ENCODE measurements at places on chromosomes 16 and 17. TPM values are rescaled to one million over a fixed set of nuclear protein-coding genes. Genes with fewer than 3 reads are reported as not detected.

- peak; percentile 90 for DNase-seq
These were observed 42.7 kb downstream of the GNA13 start for GRCh38 chr17:65013613-65014391.

SLC16A6 gene
- 0.34 TPM for total RNA-seq

DNA sequence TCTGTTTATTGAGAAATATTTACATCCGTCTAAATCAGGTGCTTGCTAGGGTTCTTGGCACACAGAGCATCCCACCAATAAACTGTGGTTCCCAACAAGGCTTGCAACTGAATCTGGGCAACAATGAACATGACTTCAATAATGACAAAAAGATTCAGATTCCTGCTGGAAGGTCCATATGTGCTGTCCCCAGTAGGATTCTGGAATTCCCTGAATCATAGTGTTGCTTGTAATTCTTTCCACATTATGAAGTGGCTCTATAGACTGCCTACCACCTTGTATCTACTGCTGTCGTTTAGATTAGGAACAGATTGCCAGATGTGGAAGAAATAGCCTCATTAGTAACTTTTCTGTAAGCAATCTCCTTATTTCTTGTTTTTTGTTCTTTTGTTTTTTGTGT is 265.9 kb downstream of the WWOX start:
- no peak for DNase-seq

DNA sequence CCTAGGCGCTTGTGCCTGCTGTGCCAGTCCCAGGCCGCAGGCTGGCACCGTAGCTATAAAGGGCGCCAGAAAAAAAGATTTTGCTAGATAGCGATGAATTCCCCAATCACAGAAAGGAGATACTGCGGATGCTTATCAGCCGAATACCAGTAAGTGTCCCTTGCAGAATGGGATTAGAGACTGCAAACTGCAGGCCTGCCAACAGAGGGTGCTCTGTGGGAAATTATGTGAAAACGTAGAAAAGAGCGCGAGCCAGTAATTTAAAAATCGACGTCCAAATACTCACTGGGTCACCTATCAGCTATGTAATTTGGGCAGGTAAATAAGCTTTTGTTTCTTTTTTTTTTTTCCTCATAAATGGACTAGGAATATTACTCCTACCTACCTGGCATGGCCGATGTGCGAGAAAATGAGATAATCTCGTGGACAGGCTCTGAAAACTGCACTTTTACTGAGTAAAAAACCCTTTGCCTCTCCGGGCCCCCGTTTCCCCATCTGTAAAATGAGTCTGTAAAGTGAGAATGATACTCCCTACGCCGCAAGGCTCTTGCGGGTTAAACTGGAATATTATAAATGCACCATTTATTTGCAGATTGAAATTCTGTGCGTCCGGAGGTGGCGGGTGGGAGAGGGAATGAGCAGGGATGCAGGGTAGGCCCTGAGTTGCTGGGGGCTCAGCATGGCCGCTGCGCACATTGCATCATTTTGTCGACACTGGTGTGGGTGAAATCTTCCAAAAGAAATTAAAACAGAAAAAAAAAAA is 1.2 kb upstream of the COG1 start:
- DNase-seq, result peak; percentile 31

DNA sequence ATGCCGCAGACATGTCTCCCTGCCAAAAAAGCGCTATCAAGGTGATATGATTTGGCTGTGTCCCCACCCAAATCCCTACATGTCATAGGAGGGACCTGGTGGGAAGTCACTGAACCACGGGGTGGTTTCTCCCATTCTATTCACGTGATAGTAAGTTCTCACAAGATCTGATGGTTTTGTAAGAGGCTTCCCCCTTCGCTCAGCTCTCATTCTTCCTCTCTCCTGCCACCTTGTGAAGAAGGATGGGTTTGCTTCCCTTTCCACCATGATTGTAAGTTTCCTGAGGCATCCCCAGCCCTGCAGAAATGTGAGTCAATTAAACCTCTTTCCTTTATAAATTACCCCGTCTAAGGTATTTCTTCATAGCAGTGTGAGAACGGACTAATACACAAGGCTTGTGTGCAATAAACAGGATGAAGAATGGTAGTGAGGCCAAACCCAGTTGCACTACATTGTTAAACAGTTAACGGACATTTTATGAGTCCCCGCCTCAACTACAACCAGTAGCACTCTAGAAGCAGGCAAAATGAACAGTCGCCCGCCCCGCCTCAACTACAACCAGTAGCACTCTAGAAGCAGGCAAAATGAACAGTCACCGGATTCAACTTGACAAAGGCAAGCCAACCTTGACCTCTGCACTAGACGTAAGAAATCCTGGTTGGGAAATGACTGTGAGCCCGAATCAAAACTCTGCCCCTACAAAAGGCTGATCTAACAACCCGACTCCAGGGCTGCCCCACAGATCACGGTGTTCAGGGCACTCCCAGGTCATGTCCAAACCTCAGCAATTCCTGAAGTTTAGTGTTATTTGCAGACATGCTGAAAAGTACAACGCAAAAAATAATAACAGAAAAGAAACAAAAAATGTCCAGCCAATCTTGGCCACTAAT is 26.3 kb downstream of the VPS53 start:
- no peak for DNase-seq

DNA sequence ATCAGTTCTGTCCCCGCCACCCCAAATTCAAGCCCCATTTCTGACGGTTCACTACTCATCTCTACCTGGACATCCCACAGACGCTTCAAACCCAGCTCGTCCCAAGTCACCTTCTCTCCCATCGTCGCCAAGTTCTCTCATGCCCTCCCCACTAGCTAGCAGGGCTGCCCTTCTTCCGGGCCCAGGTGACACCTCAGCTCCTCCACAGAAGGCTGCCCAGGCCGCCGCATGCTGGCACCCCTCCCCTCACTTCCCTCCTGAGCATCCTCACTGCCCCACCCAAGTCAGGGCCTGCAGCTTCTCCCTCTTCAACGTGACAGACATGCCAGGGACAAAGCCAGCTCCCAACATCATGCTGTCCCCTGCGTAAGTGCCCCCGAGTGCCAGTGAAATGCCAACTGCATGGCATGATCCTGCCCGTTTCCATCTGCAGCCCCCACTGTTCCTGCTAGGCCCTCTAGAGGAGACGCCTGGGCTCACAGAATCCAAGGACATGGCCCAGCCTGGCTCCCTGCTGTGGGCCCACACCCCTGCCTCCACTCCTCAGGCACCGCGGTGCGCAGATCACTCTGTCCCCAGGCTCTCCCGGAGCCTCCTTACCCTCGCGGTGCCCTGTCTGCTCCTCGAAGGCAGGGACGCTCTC is 5.9 kb downstream of the CYB561 start:
- DNase-seq, result no peak

DNA sequence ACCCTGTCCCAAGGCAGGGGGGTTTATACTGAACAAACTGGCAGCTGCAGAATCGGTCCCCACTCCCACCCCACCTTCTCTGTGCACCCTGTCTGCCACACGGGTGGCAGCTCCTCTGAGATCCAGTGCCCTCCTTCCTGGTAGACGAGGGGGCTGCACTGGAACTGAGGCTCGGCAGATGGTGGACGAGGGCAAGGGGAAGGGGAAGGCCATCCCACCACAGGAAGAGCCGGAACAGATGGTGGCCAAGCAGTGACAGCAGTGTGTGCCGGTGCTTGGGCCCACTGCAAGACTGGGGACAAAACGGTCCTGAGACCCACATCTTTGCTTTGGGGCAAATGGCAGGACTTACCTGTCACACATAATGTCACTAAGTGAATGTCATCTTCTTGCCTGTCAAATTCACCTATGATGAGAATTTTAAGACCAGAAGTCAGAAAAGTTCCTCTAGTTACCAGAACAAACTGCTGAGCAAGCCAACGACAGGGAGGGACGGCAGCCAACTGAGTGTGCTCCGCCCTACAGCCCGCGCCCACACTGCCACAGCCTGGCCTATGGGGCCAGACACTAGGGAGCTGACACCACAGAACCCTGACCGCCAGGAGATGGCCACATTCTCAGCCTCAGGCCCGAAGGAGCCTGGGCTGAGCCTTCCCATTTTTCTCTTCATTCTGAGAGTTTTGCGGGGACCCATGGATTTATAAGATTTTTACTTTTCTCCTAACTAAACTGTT is 14.4 kb downstream of the NTAN1 start:
- DNase-seq, result peak; percentile 38

- no peak for DNase-seq
These were observed 111.5 kb downstream of the ZFHX3 start for GRCh38 chr16:72936408-72936807.

DNA sequence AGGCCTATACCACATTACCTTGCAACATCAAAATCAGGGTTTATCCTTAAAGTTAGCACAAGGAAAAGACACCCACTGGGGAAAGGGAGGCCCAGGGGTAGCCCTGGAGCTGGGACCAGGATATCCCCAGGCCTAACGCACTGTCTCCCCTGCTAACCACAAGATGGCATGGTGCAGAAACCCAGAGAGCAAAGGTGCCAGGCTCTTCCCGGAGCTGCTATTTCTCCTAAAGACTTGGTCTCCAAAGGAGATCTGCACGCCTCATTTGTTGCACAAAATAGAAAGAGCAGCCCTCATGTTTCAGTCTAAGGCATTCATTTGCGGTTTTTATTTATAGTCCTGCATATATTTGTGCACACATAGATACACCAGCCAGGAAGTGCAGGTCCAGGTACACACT is 408.6 kb downstream of the SOX9 start:
- peak; percentile 30 for DNase-seq

DNA sequence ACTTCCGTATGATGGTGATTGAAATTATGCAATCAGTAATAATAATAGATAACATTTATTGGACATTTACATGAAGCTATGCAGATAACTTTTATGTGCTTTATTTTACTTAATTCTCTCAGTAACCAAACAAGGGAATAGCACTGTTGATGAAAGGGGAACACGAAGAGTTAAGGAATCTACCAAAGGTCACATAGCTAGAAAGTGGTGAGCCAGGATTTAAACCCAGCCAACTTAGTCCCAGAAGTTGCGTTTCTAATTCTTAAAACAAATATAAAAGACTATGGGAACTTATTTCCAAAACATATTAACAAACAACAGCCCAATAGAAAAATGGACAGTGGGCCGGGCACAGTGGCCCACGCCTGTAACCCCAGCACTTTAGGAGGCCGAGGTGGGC is 9.7 kb downstream of the SPNS3 start:
- no peak for DNase-seq

- no peak for DNase-seq
These were observed 10.1 kb downstream of the AFMID start for GRCh38 chr17:78197147-78197832.

- no peak for DNase-seq
These were observed 16.4 kb downstream of the KCNG4 start for GRCh38 chr16:84223456-84223855.

GRCh38 chr17:68295086-68295485 is 3.8 kb downstream of the ARSG start:
- no peak for DNase-seq

DNA sequence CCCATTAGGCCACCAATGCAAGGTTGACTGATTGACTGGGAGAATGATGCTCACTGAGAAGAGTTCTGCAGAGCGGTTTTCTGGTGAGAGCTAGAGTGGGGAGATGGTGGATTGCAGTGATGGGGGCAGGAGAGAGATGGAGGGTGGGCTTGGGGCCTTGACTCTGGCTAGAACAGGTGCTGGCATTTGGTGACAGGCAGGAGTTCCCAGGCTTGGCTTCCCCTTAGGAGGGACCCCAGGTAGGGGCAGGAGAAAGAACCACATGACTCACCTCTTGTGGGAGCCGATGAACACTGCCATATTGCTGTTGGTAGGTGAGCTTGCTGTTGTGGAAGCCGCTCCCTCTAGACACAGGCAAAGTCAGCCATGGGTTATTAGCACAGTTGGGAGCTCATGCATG is 8.0 kb downstream of the CD300LB start:
- no peak for DNase-seq

DNA sequence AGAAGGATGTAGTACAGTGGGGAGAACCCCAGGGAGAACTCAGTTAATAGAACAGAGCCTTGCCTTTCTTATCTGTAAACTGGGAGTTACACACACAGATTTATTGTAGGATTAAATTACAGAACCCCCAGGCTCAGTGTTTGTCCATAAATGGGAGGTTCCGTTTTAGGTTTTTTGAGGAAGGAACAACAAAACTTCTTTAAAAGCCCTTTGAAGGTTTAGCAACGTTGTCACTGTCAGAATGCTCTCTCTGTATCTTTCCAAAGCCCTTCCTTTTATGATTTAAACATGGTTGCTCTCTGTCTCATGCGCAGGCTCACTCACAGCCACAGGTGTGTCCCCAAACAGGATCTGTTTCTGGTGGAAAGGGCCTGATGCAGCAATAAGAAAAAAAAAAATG is 9.4 kb upstream of the GNA13 start:
- DNase-seq, result no peak

HOXB9 gene
- total RNA-seq, result 0.10 TPM

GRCh38 chr16:57061084-57061905 is 31.1 kb upstream of the CPNE2 start:
- DNase-seq, result peak; percentile 25

DNA sequence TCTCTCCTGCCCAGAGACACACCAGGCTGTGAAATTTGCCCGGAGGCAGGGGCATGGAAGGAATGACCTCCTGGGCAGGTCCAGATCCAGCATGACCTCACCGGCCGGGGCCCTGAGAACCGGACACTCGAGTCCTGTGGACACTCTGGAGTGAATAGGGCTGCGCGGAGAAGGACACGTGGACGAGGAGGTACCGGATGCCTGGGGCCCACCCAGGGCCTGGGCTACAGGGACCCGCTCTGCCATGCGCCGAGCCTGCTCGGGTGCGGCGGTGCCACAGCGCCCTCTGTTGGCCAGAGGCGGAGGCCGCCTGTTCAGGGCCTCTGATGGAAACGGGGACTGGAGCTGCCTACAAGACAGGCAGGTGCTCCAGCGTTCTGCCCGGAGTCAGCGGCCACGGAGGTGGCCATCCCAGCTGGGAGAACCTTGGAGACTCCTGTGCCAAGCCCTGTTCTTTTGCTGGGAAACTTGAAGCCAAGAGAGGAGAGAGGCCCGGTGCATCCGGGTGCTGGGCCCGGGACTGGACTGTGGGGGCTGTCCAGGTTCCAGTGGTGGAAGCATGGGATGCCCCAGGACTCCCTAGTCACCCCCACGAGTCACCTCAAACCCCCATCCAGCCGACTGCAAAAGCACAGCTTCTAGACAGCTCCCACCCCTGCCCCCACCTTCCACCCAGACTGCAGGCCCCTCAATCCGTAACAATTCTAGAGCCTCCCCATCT is 19.3 kb upstream of the NXPH3 start:
- no peak for DNase-seq

DNA sequence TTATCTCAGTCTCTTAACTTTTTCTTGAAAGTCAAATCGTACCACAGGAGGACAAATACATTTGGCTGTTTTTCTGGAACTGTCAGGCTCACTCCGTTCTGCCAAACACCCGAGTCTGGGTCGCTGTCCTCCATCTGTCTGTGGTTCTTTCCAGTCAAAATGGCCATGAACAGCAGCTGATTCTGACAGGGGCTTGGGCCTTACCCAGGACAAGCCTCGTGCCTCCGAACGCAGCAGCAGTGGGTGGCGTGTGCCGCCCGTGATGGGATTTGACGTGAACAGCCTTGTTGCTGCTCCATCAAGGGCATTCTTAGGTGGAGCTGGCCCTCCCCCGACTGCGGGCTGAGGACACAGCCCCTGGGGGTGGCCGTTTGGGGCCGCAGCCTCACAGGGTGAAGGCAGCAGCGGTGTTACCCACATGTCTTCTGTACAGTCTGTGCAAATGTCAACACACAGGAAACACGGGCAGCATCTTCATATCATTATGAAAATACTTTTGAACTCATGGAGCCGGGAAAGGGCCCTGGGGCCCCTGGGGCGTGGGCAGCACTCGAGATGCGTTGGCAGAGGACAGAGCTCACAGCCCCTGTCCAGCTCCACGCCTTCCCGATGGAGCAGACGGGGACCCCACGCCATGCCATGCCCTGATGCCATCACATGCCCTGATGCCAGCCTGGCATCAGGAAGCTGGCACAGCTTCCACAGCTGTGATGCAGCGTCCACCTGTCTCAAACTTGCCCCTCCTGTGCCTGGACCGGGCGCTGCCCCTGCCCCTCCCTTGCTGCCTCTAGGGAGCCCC is 8.6 kb upstream of the ACSF3 start:
- no peak for DNase-seq

TBC1D3E gene
- total RNA-seq, result not detected

All from astrocyte (in vitro differentiated cells and primary cell).